ENCODE measurements at places on chromosomes 7 and 10.

DNA sequence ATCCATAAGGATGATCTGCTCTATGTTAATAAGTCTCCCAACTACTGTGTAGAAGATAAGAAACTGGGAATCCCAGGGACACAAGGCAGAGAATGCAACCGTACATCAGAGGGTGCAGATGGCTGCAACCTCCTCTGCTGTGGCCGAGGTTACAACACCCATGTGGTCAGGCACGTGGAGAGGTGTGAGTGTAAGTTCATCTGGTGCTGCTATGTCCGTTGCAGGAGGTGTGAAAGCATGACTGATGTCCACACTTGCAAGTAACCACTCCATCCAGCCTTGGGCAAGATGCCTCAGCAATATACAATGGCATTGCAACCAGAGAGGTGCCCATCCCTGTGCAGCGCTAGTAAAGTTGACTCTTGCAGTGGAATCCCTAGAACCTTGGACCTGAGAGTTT, 10.3 kb downstream of the WNT16 start:
- no peak for DNase-seq

GRCh38 chr10:1561731-1562337, 175.5 kb downstream of the ADARB2 start:
- DNase-seq = no peak

- no peak for DNase-seq
These were observed 14.4 kb downstream of the NPSR1 start for GRCh38 chr7:34672430-34672829.

GRCh38 chr7:80324032-80324431, 187.8 kb downstream of the GNAT3 start:
- no peak for DNase-seq

- DNase-seq = no peak
These were observed 205.4 kb upstream of the YAE1 start for GRCh38 chr7:39360766-39361165.

- no peak for DNase-seq
These were observed 732.1 kb upstream of the POT1 start for GRCh38 chr7:125661677-125662076.

DNA sequence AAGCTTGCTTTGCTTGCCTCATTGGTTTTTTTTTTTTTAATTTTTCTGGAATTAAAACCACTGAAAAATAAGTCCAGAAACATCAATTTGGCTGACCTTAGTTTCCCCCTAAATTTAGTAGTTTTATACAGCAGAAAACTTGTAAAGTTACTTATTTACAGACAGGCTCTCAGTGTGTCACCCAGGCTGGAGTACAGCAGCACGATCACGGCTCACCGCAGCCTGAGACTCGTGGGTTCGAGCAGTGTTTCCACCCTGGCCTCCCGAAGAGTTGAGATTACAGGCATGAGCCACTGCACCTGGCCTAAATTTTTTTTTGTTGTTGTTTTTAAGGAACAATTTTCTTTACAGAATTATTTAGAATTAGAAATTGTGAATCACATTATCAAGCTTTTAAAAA, 250.5 kb downstream of the SDK1 start:
- no peak for DNase-seq

GRCh38 chr10:30047430-30047829, 12.0 kb downstream of the JCAD start:
- no peak for DNase-seq

DNA sequence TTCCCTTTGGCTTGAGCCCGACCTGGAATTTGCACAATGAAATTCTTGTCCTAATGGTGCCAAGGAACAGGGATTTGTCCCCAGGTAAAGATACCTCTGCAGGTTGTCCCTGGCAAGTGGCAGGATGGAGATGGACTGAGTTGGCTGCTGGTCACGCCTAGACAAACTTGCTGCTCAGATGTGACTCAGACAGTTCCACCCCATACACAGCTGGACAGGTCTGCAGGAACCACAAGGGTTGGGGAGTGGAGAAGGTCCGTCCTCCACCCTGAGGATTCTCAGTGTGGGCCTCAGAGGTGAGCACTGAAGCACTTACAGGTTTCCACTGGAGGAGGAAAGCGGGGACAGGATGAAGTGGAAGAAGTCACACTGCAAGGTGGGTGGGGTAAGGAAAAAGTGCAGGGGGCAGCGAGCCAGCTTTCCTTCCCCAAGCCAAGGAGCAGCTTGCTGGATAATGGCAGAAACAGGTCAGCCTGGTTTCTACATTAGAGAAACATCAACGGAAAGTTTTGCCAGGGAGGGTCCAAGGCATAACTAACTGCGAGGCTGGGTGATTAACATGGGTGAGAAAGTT, 20.5 kb downstream of the ITPRIP start:
- DNase-seq = no peak

- DNase-seq = no peak
These were observed 305.7 kb downstream of the FZD1 start for GRCh38 chr7:91569728-91570457.
